ENCODE measurements at places on chromosomes 6 and 20.

- no peak for DNase-seq
Observed at GRCh38 chr6:147653631-147654030, 145.1 kb downstream of the SAMD5 start.

DNA sequence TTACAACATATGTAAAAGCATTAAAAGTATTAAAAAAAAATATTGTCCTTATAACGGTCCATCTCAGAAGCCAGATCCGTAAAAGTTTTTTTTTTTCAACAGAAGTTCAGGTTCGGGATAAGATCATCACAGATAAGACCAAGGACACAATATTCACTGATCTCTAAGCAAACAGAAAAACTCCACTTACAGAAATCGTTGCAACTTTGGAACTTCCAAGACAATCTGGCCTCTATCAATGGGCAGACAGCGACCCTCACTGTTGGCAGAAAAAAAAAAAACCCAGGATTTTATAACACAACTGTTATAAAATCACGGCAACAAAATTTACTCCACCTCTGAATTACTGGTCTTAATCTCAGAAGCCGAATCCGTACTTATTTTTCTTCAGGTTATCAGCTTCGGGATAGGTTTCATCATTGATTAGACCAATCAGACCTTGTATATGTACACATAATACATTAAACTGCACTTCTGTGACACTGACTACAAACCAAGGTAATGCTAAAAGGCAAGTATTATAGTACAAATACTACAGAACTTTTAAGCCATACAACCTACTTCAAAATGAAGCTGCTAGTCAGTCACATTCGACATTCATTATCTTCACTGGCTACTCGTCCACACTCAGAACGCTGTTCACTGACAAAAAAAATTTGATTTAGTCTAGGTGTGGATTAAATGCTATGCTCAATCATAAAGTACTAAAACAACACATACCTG lies 34.7 kb upstream of the SYNCRIP start:
- no peak for DNase-seq

- no peak for DNase-seq
Observed at GRCh38 chr6:81088145-81088544, 664.3 kb downstream of the TENT5A start.

- DNase-seq = no peak
Observed at GRCh38 chr20:39954621-39955020, 734.4 kb downstream of the MAFB start.

DNA sequence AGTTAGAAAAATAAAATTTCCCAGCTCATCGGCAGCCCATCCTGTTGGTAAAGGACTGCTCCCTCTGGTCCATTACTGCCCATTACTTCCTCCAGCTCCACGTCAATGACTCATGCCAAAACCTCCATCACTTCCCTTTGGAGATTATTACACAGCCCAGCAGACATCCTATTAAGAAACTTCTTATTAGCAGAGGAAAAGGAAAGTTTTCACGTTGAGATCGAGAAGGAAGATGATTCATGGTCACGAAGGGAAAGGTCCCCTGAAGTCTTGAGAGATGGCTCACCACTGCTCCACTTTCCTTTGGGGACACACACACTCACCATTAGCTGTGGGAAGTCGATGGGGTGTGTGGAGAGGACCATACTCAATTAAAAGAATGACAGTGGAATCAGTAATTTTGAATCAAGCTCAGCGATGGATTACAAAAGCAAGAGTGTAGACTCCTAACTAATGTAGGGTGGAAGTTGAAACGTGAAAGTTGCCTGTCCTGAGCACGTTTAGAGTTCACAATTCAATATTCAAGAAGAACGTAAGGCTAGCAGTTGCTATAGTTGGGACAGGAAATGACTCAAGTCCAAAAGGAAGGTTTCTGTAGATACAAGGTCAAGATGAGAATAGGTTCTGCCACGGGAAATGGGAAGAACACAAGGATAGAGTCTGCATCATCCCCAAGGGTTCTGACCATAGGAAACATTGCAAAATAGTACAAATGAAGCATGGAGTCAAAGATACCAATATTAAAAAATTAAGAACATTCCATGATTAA lies 21.6 kb downstream of the SASH1 start:
- DNase-seq = no peak

GRCh38 chr6:22964334-22964733 lies 395.0 kb downstream of the HDGFL1 start:
- DNase-seq = no peak

DNA sequence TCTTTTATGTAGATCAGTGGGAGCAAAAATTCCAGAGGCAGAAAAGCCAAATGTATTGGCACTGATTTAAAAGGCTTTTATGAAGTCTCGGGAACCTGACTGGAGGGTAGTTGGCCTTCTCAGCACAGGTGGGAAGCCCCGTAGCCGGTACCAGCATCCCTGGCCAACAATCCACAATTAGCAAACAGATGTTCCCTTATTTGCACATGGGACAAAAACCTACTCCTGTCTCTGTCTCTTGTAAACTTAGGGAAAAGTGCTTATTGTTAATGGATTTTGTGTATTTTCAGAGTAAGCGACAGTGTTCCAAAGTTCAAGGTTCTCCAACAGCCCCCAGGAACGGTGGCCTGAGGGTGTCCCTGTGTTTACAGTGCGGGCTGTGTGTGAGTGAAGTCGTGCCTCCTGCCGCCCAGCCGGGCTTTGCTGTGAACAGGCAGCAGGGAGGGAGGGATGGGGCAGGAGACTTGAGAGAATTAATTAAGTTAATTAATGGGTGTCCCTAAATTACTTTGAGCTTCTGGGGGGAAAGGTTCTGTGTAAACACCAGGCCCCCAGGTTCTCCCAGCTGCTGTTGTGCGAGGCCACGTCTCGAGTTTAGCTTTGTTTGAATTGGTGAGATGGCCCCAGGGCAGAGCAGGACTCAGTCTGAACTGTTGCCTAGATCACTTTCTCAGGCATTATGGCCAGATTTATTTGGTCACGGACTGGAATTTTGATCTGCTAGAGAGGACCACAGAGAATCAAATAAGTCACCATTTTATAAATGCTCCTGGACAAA lies 3.9 kb downstream of the SYNJ2 start:
- no peak for DNase-seq

- no peak for DNase-seq
Observed at GRCh38 chr6:46888031-46888430, 33.7 kb downstream of the ADGRF5 start.

DNA sequence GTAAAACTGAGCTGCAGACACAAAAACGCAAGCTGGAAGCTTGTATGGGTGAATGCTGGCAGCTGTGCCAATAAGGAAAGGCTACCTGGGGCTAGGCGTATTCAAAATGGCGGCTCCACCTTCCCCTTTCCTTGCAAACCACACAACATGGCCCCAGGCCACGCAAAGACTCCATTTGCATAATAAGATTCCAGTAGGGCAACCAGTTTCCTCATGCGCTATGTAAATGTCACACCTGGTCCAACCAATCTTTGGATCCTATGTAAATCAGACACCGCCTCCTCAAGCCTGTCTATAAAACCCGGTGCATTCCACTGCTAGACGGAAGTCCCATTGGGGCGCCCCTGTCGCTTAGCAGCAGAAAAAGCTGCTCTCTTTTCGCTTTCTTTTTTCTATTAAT lies 505.9 kb upstream of the BTBD3 start:
- DNase-seq = peak; percentile 73

GRCh38 chr6:154500769-154501577 lies 9.5 kb downstream of the CNKSR3 start:
- DNase-seq = no peak

GRCh38 chr6:51077821-51078518 lies 259.3 kb downstream of the TFAP2B start:
- DNase-seq = peak; percentile 48

DNA sequence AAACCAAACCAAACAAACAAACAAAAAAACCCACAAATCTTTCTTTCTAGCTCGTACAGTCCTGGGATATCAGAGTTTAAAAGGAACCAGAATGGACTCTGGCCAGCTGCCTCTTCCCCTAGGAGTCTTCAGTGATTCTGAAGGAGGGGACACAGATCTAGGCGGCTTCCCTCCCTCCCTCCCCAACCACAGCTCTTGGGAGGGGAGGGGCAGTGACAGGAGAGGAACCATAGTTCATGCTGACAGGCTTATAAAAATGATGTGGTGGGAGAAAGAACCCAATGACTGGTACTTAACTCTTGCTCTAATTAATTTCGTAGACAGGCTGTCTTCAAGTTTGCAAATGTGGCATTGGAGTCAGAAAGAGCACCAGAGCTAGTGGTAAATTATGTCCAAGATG lies 56.0 kb downstream of the NPEPL1 start:
- no peak for DNase-seq

DNA sequence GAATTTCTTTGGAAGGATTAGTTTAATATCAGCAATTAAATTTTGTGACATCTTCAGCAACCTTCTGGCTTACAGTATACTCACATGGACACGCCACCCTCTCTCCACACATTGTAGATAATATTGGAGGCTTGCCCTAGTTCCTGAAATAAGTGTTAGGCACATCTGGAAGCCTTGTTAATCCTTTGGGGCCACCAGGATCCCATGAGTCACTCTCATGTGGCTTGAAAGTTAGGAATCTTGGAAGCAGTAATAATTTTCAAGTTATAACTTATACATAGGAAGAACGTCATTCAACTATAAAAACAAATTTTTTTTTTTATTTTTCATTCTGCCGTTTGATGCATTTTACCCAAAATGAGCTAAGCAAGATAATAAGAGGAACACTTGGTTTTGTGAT lies 20.5 kb downstream of the LAMA4 start:
- DNase-seq = no peak

GRCh38 chr20:45092898-45093297 lies 8.0 kb downstream of the KCNS1 start:
- DNase-seq = no peak

DNA sequence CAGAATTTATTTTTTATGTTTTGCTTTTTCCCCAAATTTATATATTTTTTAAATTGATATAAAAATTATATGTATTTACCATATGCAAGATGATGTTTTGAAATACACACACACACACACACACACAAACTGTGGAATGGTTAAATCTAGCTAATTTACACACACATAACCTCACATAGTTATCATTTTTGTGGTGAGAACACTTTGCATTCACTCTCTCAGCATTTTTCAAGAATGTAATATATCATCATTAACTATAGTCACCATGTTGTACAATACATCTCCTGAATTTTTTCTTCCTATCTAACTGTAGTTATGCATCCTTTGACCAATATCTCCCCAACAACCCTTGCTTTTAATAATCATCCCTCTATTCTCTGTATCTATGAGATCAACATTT lies 52.2 kb downstream of the GFRAL start:
- DNase-seq = no peak

DNA sequence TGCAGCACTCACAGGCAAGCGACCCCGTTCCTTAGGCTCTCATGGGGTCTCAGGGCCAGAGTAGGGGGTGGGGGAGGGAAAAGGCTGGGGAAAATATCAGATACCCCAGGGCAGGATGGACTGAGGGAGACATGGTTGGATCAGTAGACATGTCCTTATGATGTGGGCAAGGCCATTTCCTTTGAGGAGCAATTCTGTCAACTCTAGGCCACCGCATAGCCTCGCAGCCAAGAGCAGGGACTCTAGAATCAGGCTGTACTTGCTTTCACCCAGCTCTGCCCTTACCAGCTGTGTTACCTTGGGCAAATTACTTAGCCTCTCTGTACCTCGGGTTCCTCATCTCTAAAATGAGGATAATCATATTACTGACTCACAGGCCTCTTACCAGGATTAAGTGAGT lies 2.2 kb upstream of the MAPK13 start:
- DNase-seq = no peak

- no peak for DNase-seq
Observed at GRCh38 chr6:3406891-3407809, 49.7 kb downstream of the SLC22A23 start.

DNA sequence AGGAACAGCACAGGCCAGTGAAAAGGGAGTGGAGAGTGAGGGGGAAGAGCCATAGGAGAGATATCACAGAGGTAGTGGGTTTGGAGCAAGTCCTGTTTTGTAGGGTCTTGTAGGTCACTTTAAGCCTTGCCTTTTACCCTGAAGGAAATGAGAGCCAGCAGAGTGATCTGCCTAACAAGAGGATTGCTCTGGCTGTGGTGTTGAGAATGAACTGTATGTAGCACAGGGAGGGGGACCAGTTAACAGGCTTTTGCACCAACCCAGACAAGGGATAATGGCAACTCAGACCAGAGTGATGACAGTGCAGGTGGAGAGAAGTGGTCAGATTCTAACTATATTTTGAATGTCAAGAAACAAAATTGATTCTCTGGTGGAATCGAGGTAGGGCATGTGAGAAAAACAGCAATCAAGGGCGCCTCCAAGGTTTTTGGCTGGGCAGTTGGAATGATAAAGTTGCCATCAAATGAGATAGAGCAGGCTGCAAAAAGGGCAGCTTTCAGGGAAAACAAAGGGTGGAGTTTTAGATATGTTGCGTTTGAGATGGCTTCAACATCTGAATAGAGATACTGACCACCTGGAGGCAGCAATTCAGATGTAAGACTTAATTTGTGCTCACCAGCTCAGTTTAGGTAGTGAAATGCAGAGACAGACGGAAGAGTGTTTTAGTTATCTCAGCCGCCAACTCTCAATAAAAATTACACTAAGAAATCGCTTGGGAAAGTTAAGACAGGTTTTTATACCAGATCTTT lies 134.4 kb upstream of the BTBD3 start:
- no peak for DNase-seq

All from BE2C (cell line).